ENCODE measurements at places on chromosomes 6 and 20.

DNA sequence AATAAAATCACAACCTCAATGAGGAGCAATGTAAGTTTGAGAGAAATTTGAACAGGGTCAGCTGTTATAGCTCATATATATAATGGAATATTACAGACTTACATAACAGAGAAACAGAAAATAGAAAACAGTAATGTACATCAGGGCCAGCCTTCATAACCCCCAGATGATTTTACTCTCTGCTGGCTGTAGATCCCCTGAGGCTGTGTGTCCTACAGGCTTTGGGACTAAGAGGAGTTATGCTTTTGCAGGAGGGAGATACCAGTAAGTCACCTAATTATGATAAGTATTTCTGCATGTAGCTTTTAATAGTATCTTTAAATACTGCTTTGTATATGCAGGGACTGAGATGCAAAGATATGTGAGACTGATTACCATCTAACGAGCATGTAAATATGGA lies 105.8 kb upstream of the ASCC3 start:
- no peak for DNase-seq

- DNase-seq: no peak
Observed at GRCh38 chr20:45581702-45582101, 2.6 kb upstream of the WFDC8 start.

GRCh38 chr6:34523441-34524206 lies 32.5 kb downstream of the SPDEF start:
- DNase-seq: no peak

- peak; percentile 84 for DNase-seq
Observed at GRCh38 chr6:164753517-164753916, 555.9 kb downstream of the C6orf118 start.

- DNase-seq: no peak
Observed at GRCh38 chr6:42185597-42185996, 9.2 kb downstream of the GUCA1B start.

DNA sequence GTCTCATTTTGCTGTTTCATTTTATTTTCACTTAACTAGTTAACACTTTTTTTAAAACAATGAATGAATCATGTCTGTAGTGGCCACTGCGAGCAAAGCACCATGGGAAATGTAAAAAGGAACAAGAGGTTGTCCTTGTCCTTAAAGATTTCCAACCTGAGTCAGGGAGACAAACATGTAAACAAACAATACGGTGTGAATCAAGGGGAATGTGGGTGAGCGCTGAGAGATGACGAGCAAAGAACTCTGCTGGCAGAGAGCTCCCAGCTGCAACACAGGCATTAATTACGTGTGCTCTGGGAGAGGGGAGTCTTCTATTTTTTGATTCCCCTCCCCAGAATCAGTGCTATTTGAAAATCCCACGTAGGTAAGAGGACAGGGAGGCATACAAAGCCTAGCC lies 84.3 kb downstream of the ATXN1 start:
- peak; percentile 86 for DNase-seq
